ENCODE measurements at places on chromosomes 4 and X. TPM values are rescaled to one million over a fixed set of nuclear protein-coding genes. Genes with fewer than 3 reads are reported as not detected.
A peak's percentile ranks its signal among the peaks of the same experiment; 100 is the strongest.

GRCh38 chrX:22313766-22314165 is 41.1 kb downstream of the CBLL2 start:
- DNase-seq: no peak

GRCh38 chr4:146522869-146523205 is 1.1 kb upstream of the SLC10A7 start:
- DNase-seq: no peak

The FAT4 gene
- total RNA-seq: 29.2 TPM

DNA sequence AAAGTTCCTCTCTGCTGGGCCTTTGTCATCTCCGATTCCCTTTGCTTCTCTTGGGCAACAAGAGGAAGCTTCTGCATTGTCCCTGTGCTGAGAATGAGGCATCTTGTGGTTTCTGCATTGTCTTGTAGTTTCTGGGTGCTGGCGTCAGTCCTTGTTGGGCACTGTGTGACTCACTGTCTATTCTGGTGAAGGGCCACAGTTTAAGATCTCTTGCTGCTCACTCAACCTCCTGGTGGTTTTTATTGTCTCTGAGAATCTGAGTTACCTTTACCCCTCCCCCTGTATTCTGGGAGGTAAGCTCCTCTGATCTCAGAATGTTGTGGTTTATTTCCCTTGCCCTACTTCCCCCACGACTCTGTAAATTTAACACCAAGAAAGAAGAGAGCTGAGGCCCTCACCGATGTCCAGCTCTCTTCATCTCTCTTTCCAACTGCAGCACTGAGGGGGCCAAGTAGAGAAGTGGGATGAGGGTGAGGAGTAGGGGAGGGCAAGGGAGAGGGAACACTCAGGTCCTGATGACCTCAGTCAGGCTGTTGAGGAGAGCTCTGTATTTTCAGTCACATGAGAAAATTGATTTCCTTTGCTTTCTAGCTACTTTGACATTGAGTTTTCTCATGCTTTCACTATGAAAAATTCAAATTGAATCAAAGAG is 441.6 kb upstream of the PITX2 start:
- DNase-seq: peak; percentile 55

DNA sequence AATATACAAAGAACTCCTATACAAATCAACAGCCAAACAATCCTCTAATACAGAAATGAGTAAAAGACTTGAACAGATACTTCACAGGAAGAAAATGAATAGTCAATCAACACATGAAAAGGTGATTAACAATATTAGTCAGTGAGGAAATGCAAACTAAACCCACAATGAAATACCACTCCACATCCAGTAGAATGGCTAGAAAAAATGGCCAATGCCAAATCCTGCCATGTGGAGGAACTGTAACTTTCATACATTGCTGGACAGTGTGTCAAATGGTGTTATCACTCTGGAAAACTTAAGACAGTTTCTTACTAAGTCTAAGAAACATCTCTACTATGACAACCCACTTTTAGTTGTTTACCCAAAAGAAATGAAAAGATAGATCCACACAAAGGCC is 59.5 kb downstream of the NSG1 start:
- peak; percentile 8 for DNase-seq

The FGF13 gene
- 26.5 TPM for total RNA-seq

DNA sequence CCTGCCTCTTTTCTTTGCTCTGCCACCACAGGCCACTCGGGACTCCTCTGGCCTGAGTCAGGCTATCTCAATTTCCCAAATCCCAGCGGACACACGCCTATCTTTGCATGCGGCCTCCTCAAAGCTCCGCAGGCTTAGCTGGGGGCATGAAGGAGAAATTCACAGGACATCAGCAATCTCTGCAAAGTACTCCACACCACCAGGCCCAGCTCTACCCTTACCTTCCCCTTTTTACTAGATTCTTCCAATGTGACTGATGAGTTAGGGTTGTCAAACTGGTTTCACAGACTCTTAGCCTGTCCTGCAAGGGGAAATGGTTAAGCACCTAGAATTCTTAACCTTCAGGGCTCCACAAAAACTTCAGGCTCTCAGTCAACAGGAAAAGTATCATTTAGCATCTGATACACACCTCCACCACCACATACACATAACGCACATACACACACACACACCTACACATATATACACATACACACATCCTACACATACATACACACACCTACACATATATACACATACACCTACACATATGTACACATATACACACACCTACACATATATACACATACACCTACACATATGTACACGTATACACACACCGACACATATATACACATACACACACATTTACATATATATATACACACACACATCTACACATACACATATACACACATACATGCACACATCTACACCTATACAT is 349.1 kb downstream of the ANK2 start:
- no peak for DNase-seq

- peak; percentile 86 for DNase-seq
Measured at GRCh38 chr4:38082424-38083385, 122.5 kb downstream of the PTTG2 start.

- DNase-seq: peak; percentile 38
Measured at GRCh38 chr4:33930497-33930896, 2313.8 kb downstream of the ARAP2 start.

- DNase-seq: peak; percentile 84
Measured at GRCh38 chr4:76011700-76012387, 4.5 kb upstream of the CXCL9 start.

DNA sequence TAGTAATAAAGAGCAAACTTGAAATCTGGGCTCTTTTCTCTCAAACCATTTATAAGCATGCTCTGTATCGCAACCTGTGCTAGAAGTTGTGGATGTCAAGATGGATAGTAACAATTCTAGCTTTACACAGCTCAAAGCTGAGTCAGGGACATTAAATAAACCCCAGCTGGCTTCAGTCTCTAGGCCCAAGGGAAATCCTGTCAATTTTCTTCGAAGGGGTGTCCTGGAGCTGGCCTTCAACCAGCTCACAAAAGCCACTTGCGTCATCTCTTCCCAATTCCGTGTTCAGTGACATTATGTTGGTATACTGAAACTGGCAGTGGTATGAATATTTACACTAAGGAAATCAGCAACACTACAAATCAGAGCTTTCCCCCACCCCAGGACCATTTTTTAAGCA is 89.8 kb upstream of the PRKG2 start:
- no peak for DNase-seq

DNA sequence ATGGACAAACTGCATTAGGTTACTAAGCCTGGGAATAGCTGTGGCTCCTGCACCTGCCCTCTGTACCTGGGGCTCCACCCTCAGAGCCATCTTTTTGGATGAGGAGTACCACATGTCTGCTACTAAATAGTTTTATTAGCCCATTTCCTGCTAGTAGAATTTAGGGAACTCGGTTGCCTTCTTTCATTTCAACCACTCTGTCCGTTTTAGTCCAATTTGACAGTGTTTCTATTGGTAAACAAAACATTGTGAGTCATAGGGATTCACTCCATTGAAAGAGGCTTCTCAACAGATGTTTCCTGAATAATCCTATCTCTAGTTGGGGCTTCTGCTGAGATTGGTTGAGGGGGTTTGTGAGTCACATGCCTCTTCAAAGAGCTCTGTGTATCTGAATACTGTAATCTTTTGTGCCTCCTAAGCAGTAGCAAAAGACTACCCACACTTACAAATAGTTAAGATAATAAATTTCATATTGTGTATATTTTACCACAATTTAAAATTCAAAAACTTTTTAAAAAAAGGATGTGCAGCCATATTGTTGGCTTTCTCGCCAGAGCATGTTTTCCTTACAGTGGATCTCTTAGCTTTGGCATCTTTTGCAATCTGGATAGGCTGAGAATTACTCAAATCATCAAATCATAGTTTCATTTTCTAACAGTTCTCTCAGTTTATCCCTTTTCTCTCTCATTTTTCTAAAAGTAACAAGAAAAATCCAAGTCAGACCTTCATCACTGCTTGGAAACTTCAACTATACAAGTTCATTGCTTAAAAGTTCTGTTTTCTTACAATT is 9.9 kb downstream of the FAM200B start:
- DNase-seq: peak; percentile 47

- peak; percentile 57 for DNase-seq
Measured at GRCh38 chr4:10007793-10008608, 13.3 kb downstream of the SLC2A9 start.

The XPNPEP2 gene
- total RNA-seq: 3.6 TPM

GRCh38 chr4:1090465-1091440 is 22.6 kb downstream of the RNF212 start:
- DNase-seq: no peak

DNA sequence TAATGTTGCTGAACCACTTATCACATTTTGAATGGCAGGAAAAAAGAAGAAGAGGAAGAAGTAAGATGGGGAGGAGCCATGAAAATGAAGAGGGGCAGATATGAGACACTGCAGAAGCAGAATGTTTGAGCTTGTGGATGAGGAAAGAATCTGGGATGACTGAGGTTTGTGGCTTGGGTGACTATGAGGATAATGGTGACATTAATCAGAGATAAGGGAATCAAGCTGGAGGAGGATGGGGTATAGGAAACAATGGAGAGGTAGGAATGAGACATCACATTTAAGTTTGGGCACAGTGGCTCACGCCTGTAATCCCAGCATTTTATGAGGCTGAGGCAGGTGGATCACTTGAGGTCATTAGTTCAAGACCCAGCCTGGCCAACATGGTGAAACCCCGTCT is 19.1 kb upstream of the PHF8 start:
- DNase-seq: no peak

Measured in fibroblast of the aortic adventitia (primary cell).